NCI-H1694 (cell line): ENCODE measurements at places on chromosomes 3 and 15.

DNA sequence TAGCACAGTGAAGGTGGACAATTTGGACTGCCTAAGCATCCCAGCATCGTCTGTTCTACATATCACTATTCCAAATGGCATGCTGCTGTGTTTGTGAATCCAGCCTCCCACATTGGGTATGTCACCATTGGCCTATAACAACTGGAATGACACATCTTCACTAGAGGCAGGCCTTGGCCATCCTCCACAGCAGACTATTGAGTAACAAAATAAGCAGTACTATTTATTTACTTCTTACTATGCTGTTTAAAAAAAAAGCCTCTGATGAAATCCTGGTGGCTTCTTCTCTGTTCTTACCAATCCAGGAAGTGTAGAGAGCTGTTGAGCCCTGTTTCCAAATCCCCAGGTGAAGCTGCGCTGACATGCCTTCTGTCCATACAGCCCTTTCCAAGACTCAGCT lies 30.6 kb upstream of the CERS3 start:
- no peak for DNase-seq

DNA sequence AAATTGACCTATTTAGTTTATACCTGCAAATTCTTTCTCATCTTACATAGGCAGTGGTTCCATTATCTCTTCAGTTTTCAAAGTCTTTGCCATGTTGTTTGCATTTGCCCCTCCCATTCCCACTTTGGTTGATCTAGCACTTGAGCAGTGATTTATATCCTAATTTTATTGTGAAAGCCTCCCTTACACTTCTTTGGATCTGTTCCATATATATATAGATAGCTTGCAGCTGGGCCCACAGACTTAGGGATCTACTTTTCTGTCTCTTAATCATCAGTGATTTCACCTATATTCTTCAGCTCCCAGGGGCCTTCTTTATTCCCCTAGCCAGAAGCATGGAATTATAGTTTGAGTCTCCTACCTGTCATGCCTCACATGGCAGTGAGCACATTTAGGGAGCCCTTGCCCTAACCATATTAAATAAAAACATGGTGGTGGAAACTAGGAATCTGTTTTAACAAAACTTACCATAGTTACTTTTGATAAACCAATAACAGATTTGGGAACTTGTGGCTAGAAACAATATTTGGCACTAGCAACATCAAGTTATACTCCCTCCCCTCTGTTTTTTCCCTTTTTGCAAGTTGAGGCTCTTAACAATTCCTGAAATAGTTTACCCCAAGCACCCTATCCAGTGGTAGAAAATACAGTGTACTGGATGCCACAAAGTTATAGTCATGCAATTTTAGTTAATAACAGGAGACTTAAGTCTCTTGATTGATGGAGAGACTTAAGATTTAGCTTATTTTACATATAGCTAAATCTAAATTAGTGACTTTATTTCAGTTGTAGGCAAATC lies 41.7 kb downstream of the ARIH1 start:
- no peak for DNase-seq

DNA sequence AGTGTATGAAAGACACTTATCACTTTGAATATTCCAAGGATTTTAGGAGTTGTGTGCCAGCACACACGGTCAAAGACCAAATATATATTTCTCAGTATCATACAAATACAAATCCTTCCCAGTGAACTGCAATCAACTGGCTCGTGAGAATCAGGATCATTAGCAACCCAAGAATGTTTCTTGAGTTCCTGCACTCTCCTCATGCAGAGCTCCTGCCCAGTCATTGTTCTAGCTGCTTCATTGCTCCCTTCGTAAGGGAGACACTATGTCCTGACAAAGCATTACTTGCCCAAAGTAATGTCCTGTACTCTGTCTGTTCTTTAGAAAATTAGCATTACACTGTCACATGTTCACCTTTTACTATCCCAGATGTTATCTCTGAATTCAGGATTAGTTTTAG lies 92.0 kb upstream of the SLC4A7 start:
- no peak for DNase-seq

DNA sequence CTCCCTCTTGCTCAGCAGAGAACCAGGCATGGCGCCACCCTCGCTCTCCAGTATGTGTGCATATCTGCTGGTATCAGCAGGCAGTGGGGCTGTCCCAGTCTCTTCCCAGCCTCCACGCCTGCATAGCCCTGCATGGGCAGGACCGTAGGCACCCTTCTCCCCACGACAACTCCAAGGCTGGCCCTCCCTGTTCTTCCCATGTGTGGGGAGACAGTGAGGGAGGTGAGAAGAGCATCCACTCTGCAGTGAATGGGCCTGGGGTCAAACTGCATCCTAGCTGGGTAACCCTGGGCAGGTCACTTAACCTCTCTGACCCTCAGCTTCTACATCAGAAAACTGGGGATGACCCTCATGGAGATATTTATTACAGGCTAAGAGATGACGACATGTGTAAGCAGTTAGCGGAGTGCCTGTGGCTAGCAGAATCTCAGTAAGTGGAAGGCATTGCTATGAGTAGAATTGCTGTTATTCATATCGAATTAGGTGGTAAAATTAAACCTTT lies 13.3 kb upstream of the SSUH2 start:
- DNase-seq = no peak

DNA sequence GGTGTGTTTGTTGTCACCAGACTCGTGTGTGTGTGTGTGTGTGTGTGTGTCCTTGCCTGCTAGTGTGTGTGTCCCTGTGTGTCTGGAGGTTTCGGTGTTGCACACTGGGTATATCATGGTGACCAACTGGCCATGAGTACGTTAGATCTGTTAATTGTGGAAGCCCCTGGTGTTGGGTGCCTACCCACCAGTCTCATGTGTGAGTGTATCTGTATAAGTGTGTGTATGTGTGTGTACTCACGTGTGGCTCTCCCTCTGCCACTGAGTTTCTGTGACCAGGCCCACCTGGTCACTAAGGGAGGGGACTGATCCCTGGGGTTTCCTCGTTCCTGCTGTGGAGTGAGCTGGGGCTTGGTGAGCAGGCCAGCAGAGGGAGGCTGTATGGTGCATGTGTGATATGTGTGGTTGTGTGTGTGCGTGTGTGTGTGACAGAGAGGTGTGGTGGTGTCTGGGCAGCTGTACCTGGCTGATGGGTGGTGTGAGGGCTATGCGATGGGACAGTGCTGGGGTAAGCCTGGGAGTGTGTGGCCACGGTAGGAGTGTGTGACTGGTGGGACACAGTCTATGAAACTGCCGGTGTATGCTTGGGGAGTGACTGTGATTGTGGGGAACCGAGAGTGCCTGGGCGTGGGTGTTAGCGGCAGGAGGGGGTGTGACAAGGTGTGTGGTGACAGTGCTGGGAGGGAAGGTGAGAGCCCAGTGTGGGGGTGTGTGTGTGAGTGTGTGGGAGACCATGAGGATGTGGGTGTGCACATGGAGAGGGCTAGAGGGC lies 1.8 kb downstream of the PRKCD start:
- no peak for DNase-seq

DNA sequence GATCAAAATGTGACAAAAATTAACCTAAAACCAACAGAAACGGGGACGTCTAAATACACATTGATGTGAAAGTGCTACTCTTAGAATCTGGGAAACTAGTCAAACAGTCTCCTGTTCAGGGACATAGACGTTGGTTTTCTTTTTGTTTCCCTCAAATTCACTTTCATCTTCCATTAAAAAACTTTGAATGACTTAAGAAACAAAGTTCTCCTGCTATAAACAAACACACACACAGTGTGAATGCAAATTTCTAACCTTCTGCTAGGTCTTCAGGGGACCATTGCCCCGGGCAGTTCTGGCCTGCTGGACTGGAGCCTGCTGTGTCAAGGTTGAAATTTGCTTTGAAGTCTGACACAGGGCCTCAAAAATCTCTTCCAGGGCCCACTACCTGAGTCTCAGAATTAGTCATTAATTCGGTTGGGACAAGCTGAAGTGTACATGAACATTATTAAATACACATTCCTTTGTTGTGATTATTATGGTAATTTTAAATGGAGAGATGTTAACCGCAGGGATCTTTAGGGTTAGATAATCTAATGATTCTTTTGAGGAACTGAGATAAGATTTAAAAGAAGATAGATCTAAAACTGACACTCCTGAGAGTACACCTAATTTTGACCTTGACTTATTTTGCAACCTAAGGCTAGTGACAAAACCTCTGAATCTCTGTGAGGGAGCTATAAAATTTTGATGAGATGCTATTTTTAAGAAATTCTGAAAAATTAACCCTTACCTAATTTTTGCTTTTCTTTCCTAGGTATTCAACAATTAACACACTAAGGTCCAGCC lies 1260.4 kb downstream of the ROBO1 start:
- no peak for DNase-seq

GRCh38 chr3:188775412-188775811 lies 396.4 kb upstream of the TPRG1 start:
- no peak for DNase-seq
